ENCODE measurements at places on chromosomes 7 and 10.

DNA sequence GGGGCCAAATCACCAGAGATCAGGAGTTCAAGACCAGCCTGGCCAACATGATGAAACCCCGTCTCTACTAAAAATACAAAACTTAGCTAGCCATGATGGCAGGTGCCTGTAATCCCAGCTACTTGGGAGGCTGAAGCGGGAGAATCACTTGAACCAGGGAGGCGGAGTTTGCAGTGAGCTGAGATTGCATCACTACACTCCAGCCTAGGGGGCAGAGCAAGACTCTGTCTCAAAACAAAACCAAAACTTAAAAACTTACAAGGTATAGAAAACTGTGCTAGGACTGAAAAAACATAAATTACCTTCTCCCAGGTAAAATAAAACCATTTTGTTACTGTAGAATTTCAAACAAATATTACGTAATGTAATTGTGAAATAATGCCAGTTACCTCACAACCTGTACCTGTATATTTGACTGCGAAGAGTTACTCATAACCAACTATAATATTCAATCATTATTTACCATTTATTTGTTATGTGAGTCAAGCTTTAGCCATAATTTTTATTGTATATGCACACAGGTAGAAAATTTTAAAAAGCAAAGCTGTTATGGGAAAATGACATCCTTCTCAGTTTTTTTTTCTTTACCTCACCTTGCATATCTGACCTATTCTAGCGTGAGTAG lies 180.9 kb downstream of the SEMA3A start:
- no peak for DNase-seq

DNA sequence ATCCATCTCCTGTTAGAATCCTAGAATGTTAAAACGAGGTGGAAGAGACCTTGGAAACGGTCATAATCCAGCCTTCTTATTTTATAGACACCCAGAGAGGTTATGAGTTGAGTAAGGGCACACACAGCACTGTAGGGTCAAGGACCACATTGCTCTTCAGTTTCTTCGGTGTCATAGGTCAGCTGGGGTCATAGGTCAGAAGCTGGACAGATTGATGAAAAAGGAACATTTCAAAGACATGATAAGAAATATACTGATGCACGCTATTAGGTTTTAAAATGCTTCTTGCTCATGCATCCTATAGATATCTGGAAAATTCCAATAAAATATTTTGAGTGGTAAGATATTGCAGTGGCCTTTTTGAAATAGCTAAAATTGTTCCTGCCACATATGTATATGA lies 60.0 kb upstream of the BMS1 start:
- no peak for DNase-seq

GRCh38 chr10:97380516-97380915 lies 20.6 kb downstream of the RRP12 start:
- no peak for DNase-seq

DNA sequence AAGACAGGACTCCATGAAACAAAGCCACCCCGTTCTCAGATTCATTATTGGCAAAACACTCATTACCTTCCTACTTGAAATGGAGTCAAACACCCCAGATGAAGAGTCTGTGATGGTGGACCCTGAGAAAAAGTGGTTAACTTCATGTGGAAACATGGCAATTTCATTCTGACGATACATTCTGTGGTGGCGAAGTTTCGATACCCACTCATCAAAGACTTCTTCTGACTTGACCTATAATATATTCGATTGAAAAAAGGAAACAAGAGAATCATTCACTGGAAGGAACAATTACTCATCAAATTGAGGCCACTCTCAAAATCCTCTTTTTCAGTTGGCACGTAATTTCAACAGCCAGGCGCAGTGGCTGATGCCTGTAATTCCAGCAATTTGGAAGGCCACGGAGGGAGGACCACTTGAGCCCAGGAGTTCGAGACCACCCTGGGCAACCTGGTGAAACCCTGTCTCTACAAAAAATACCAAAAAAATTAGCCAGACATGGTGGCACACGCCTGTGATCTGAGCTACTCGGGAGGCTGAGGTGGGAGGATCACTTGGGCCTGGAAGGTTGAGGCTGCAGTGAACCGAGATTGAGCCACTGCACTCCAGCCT lies 108.8 kb upstream of the GSDME start:
- no peak for DNase-seq

DNA sequence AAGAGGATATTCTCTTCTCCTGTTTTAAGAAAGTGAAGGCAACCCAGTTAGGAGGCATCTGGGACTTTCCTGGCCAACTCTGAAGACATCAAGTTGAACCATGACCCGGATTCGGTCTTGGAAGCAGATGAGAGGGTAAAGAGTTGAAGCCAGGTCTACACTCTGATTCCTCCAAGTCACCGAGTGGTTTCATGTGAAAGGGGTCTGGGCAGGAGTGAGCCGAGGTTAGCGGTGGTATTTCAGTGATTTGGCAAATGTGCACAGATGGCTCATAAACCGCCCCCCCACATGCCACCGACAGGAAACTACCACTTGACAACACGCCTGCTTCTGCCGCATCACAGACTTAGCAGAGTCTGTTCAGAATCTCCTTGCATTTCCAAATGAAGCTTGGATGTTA lies 11.4 kb upstream of the REPIN1 start:
- peak; percentile 42 for DNase-seq

GRCh38 chr7:106538638-106539037 lies 122.3 kb downstream of the CCDC71L start:
- no peak for DNase-seq

GRCh38 chr7:137434946-137435345 lies 91.4 kb upstream of the PTN start:
- DNase-seq: no peak

GRCh38 chr10:1409392-1409791 lies 327.9 kb downstream of the ADARB2 start:
- DNase-seq: no peak

Data from NCI-H1092 (cell line).